Activated T-cell treated with anti-CD3 and anti-CD28 coated beads for 24 hours (primary cell): ENCODE measurements at places on chromosomes 2 and 18.

GRCh38 chr2:170766693-170767092 lies 3.5 kb upstream of the ERICH2 start:
- DNase-seq: no peak

- no peak for DNase-seq
Measured at GRCh38 chr18:8283891-8284585, 325.2 kb upstream of the RAB12 start.

GRCh38 chr2:235534678-235535422 lies 41.0 kb downstream of the AGAP1 start:
- no peak for DNase-seq

DNA sequence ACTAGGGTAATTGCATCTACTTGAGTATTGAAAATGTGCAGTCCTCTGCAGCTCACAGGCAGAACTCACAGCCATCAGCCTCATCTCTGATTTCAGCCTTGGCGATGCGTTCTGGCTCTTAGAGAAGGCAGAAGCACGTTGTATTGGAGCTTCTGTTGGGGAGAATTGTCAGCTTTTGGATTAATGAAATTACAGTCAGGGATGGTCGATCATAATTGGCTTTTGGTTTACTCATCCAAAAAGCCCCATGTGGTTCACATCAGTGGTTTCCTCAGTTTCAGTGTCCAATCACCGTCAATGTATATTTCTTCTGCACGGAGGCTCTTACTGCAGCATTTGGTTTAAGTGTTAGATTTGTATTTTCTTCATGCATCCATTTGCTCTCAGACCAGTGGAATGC lies 218.5 kb upstream of the SOX11 start:
- no peak for DNase-seq

DNA sequence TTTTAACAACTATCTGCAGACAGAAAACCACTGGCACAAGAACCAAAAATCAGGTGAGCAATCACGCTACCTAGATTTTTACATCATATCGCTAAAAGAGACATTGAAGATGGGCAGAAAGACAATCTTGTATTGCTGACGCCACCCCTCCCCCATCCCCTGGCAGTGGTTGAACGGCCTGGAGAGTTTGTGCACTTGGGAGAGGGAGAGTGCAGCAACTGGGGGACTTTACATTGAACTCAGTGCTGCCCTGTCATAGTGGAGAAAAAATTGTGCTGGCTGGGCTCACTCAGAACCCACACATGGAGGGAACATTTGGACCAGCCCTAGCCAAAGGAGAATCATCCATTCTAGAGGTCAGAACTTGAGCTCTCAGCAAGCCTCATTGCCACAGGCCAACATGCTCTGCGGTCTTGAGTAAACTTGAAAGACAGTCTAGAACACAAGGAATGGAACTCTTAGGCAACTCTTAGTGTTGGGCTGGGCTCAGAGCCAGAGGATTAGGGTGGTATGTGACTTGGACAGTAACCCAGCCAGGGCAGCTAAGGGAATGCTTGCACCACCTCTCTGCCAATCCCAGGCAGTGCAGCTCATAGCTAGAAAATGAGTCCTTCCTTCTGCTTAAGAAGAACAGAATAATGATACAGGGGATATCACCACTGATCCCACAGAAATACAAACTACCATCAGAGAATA lies 220.0 kb upstream of the CYP26B1 start:
- DNase-seq: no peak

DNA sequence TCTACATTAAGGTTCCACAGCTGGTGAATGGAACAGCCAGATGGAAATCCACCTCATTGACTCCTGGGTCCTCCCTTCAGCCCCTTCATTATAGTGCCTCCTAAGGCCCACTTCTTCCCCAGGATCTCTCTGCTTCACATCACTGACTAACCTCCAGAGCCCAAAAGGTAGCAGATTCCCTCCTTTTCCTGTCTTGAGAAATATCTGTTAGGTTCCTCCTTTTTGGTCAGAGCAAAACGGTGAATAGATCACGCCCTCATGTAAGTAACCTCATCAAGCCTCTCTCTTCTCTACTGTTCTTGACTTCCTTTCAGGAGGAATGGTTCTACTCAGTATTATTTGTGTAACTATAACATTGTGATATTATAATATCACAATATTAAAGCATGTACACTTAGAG lies 155.0 kb upstream of the SRD5A2 start:
- no peak for DNase-seq

DNA sequence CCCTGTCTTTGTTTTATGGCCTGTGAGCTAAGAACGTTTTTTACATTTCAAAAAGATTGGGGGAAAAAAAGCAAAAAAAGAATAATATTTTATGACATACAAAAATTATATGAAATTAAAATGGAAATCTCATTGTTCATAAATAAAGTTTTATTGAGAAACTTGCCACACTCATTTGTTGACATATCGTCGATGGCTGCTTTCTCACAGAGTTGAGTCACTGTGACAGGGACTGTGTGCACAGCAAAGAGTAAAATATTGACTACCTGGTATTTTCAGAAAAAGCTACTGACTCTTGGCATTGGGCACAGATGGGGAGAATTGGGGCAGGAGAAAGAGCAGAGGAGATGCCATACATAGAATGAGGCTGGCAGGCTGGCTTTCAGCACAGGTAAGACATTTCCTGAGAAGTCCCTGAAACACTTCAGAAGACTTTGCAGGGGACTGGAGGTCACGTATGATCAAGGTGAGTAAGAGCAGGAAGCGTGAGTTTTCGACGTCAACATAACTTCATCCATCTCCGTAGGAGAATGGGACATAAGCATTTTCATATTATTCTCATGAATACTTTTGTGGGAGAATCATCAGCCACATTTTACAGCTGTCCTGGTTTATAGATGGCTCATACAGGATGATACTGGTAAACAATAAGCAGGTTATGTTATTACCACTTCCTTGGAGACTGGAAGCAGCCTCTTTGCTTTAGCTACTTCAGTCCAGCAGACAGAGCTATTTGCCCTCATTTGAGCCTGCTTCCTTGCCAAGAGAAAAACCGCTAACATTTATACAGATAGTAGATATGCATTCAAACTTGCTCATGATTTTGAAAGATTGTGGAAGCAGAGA lies 32.5 kb upstream of the PUM2 start:
- DNase-seq: no peak

DNA sequence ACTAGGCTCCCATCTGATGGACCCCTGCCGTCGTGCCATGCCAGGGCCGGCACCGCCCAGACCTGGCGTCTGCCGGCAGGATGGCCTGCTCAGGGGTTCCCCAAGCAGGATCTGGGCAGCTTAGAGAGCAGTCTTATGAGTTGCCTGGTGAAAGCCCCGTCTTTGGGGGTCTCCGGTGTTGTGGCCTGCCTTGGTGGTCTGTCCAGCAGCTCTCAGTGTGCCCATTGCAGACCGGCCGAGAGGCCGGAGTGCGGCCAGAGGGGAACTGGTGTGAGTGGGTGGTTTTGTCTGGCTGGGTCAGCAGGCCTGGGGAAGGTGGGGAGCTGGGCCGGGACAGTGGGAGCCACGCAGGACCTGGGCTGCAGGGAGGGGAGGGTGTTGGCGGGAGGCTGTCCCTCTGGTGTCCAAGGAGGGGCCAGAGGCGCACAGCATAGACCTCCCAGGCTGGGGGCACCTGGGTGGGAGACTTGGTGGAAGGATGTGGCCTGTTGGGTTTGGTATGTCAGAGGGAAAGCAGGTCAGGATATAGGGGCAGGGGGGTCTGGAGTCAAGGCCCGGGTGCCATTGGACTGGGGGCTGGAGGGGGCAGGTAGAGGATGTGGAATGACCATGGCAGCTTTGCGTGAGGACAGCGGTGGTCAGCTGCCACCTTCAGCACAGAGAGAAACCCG lies 16.5 kb downstream of the GPC1 start:
- no peak for DNase-seq

DNA sequence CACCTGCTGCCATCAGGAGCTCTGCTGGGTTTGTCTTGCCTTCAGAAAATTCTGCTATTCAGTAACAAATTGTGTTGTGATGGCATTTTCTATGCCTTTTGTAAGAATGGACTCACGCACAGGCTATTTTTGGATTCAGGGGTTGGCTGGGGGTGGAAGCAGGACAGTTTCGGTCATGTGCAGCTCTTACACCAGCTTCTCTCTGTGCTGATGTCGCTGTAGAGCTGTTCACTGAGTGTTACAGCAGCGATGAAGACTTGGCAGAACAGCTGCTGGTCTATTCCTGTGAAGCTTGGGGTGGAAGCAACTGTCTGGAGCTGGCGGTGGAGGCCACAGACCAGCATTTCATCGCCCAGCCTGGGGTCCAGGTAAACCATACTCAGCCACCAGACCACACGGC lies 49.2 kb downstream of the TRPM8 start:
- no peak for DNase-seq

DNA sequence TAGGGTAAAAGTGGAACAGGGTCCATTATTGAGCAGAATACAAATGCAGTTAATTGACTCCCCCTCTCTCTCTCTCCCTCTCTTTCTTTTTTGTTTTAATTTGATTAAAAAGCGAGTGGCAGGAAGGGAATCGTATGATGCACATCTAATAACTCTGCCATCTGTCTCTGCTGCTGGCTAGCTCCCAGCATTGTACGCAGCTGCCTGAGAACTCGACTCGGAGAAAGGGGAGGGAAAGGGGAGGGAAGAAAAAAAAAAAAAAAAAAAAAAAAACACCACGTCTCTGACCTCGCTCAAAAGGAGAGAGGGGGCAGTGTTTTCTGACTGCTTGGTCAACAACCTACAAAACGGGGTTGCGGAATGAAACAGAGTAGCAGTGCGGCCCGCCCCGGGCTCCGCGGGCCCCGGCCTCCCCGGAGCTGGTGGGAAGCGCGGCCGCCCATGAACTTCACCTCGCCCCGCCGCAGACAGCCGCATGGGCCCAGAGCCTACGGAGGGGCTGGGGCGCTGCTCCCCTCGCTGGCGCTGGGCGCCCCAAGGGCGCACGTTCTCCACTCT lies 265.7 kb downstream of the TCF4 start:
- no peak for DNase-seq

GRCh38 chr2:109201465-109202327 lies 72.7 kb downstream of the SH3RF3 start:
- no peak for DNase-seq

GRCh38 chr18:77821892-77822291 lies 572.2 kb downstream of the GALR1 start:
- no peak for DNase-seq

- no peak for DNase-seq
Measured at GRCh38 chr2:106596844-106597243, 109.7 kb downstream of the CD8B2 start.

DNA sequence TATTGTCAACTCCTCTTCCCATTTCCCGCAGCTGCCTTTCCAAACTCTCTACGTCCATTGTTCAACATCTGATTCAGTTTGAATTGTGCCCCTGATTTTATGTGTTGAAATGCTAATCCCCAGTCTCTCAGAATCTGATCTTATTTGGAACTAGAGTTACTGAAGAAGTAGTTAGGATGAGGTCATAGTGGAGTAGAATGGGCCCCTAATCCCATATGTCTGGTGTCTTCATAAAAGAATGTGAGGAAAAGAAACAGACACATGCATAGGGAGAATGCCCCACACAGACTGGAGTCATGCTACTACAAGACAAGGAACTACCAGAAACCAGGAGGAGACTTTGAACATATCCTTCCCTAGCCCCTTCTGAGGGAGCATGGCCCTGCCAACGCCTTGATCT lies 99.2 kb downstream of the LRP1B start:
- no peak for DNase-seq

DNA sequence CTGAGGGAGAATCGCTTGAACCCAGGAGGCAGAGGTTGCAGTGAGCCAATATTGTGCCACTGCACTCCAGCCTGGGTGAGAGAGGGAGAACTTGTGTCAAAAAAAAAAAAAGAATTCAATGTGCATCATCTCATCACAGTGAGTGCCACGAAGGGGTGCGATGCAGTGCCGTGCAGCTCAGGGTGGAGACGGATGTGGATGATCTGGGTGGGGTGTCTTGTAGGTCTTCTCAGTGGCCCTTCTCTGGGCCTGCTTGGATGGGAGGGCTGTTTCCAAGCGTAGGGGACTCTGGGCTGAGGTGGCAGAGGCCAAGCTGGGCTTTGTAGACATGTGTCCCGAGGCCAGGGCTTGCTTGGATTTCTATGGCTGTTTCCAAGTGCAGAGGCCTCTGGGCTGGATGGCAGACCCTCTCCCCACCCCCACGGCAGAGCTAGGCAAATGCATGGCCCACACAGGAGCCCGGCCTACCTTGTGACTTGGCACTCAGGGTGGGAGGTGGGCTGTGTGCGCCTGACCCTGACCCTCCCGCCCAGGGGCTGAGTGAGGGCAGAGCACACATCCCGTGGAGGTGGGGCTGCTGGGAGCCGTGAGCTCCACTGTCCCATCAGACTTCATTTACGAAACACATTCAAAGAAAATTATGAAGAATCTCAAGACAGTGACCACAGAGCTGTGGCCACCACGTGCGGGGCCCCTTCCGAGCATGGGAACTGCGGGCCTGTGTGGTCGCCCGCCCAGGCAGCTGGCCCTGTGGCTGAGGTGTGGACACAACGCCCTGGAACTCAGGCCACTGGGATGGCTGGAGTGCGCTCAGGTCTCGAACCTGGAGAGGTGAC lies 76.4 kb downstream of the ASB1 start:
- DNase-seq: no peak

GRCh38 chr2:59959944-59960343 lies 593.5 kb downstream of the BCL11A start:
- DNase-seq: no peak

- no peak for DNase-seq
Measured at GRCh38 chr18:45525301-45525700, 90.0 kb upstream of the SLC14A2 start.

DNA sequence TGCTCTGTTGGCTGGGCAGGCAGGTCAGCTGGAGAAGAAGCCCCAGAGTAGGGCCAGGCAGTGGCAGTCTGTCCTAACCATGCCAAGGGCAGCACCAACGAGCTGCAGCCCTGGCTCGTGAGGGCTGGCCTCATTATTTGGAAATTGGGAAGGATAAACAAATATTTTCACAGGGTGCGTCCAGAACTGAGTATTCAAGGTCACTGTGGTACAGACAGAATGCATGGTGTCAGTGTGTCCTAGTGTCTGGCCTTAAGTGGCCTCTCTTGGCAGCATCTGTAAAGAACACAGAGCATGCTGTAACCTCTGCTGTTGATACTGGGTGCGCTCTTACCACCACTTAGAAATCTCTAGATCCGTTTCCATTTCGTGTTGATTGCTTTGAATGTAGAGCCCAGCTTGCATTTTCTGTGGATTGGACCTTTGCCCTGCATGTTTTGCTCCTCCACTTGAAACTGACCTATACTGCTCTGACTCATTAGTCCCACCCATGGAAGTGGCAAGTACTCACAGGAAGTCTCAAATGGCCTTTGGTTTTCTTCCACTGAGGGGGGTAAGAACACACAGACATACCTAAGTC lies 88.2 kb downstream of the GREB1L start:
- no peak for DNase-seq

- DNase-seq: no peak
Measured at GRCh38 chr2:237529452-237530402, 36.6 kb upstream of the PRLH start.

- no peak for DNase-seq
Measured at GRCh38 chr2:120825370-120826259, 89.9 kb downstream of the GLI2 start.

- DNase-seq: no peak
Measured at GRCh38 chr2:151526572-151527090, 116.9 kb downstream of the RIF1 start.

GRCh38 chr2:316381-316780 lies 28.5 kb upstream of the ALKAL2 start:
- DNase-seq: no peak

- no peak for DNase-seq
Measured at GRCh38 chr2:62200291-62200841, 4.5 kb downstream of the B3GNT2 start.
